ENCODE measurements at places on chromosomes 4 and X.

DNA sequence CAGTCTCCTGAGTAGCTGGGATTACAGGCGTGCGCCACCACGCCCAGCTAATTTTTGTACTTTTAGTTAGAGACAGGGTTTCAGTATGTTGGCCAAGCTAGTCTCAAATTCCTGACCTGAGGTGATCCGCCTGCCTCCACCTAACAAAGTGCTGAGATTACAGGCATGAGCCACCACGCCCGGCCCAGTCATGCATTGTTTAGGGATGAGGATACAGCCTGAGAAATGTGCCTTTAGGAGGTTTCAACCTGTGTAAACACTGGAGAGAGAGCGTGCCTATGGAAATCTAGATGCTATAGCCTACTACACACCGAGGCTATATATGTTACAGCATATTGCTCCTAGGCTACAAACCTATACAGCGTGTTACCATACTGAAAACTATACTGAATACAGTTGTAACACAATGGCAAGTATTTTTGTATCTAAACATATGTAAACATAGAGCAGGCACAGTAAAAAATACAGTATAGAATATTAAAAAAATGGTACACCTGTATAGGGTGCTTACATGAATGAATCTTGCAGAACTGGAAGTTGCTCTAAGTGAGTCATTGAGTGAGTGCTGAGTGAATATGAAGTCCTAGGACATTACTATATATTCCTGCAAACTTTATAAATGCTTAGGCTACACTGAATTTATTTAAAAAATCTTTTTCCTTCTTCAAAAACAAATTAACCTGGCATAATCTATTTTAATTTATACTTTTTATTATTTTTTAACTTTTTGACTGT lies 588.2 kb upstream of the ADGRL3 start:
- no peak for DNase-seq

- DNase-seq, result no peak
These were observed 116.4 kb downstream of the PWWP3B start for GRCh38 chrX:106284431-106285025.

DNA sequence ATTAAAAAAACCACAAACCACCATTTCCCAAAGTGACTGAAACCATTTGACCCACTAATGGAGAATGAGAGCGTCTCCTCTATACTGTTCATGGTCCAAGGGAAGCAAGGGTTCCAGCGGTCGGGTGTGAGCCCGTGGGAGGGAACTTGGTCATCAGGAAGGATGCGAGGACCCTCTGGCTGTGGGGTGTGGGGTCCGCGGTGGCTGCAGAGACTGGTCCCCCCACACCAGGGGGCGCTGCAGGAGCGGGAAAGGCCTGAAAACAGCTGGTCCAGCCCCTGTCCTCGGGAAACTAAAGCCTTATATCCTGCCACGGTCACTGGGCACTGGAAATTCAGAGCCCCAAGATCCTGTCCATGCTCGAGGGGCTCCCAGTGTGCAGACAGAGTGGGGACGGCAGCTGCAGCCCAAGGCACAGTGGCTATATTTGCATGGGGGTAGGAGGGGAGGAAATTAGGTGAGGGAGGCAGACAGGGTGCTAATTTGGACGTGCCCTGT lies 4.3 kb downstream of the BLOC1S4 start:
- DNase-seq, result peak; percentile 71

DNA sequence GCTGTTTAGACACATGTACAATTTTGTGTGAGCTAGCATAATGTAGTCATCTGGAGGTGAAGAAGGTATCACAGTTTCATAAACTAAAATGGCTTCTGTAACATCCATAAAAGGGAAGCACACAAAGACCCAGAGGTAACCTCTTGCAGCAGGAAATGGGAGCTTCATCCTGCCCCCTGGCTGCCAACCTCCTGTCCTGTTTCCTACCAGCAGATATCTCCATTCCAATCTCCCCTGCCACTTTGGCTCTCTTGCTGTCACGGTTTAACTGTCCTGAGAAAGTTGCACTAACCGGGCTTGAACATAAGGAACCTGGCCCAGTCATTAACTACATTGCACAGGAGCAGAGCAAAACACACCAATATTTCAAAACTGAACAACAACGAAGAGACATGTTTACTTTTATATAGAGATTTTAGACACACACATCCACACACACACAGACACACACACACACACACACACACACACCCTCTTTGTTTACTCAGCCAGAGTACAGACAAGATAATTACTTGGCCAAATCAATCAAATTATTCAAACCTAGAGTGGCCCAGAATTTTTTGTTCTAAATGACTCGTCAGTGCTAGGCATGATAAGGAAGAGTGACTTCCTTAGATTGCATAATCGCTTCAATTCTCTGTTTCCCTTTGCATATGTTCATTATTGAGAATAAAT lies 24.2 kb downstream of the MID2 start:
- DNase-seq, result no peak

DNA sequence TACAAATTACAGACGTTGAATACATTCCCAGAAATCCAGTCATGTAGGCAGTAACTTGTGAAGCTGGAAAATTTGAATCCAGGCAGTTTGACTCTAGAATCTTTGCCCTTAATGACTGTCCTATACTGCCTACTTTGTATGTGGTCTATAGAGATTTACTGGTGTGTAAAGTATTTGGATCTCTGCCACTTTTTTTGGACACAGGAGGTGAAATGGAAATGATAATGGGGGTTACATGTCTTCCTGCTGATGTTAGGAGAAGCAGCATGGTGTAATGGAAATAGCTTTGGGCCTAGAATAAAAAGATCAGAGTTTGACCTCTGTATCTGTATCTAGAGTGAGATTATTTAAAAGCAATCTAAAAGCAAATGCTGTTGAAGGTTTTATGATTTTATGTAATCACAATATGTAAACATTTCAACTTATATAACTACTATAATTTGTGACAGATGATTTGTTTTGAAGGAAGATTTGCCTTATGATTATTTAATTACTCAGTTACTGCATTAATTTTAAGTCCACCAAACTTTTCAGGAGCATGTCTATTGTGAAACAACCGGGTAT lies 3.3 kb downstream of the COL4A5 start:
- no peak for DNase-seq

DNA sequence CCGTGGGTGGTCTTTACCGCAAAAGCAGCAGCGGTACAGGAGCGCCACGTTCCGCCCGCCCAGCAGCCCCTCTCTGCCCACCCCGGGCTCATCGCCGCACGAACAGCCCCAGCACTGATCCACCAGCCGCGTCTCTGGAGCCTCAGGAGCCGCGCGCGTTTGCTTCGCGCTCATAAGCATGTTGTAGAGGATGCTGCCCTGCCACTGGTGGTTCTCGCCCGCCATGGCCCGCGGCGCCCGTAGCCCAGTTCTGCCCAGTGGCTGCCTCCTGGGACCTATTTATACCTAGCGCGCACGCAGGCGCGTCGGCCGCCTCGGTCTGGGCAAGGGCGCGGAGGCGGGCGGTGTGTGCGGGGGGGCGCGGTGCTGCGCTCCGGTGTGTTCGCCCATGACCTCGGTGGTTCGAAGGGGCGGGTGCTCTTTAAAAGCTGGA lies at the start of gene NR0B1:
NR0B1 (minus strand) TSS at position 252 of the 433 bp plus-strand sequence; CDS start at position 225, 27 bp downstream.
- DNase-seq, result no peak

GRCh38 chr4:70938086-70938485 lies 35.9 kb downstream of the MOB1B start:
- DNase-seq, result no peak

DNA sequence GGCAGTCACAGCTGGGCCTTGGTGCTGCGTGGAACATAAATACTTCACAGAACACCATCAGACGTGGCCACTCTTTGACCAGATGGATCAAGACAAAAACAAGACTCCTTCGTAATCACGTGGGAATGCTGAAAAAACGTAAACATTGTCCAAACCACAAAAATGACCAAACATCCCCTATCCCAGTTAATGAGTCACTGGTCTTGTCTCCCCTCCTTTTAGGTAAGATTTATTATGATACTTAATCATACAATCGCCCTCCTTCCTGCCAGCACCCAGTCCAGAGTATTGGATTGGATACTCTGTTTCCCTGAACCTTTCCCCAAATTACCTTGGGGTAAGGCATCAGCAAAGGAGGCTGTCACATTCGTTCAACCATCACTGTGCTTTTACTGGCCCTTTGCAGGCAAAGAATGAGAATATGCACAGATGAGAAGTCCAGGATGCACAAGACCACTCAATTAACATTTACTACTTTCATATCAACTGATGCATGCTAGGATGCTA lies 601 bp upstream of the TCEANC start:
- DNase-seq, result no peak

DNA sequence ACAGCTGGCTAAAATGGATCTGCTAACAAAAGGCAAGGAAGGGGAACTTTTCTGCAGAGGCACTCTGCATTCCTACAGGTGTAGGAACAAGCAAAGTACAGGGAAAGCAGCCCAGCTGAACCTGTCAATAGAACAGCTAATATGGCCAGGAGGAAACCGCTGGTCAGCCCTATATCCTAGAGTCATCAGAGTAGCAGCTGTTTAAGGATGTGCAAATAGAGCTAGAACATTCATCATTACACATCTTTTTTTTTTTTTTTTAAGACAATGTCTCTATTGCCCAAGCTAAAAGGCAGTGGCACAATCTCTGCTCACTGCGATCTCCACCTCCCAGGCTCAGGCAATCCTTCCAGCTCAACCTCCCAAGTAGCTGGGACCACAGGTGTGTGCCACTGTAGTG lies 163.0 kb downstream of the BTC start:
- no peak for DNase-seq

GRCh38 chrX:48533165-48533564 lies 6.3 kb upstream of the TBC1D25 start:
- DNase-seq, result no peak

DNA sequence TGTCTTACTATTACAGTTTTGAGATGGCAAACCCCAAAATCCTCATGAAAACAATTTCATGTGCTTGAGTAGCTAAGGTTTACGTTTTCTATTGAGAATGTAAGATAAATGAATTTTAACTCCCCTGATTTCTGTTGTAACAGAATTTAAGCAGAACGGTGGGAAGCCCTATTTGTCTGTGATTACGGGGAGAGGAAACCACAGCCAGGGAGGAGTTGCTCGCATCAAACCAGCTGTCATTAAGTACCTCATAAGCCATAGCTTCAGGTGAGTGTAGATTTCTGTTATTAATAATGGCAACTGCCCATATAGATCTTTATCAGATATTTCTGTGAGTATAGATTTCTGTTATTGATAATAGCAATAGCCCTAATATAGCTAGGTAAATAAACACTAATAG lies 44.2 kb upstream of the RHOH start:
- no peak for DNase-seq

DNA sequence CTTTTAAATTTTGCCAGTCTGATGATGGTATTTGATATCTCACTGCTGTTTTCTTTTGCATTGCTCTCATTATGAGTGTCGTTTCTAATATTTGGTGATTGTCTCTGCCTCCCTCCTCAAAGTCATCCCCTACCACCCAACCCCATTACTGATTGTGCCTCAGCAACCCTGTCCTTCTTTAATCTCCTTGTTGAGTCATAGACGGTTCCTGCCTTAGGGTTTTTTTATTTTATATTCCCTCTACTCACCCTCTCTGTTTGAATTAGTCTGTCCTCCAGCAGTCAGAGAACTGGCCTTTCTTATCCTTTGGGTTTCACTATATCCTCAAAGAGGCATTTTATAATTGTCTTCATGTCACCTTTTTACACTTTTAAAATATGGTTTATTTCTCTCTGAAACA lies 409.3 kb upstream of the CPEB2 start:
- no peak for DNase-seq

DNA sequence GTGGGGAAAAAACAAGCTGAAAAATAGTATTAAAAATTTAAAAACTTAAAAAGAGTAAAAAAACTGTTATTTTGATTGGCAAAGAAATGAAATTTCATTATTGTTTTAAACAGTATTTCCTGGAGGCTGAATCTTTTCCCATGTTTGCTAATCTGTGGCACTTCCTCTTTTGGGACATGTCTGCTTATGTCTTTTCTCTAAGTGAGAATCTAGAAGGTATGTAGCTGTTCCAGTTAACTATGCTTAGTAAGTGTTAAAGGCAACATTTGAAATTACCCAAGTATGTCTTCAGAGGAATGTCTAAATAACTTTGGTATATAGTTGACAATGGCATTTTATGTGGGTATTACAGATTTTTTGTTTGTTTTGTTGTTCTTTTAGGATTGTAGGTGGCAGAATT lies 81.6 kb upstream of the TBC1D9 start:
- no peak for DNase-seq

DNA sequence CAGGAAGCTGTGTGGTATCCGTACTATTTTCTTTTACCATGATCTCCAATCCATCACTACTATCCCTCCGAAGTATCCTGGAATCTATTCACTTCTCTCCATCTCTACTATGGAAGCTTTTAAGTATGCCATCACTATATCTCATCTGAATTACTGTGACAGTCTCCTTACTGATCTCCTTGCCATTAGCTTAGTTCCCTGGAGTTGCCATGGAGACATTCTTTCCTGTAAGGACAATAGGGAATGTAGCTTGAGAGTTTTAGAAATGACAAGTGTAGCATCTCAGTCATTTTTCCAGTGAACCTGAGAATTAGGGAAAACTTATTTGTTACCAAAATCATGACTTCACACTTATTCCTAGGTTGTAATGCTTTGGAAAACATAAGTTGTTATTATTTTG lies 86.3 kb downstream of the HPGD start:
- DNase-seq, result no peak

- no peak for DNase-seq
These were observed 22.8 kb downstream of the GUF1 start for GRCh38 chr4:44701037-44701436.

GRCh38 chr4:101199507-101200285 lies 147.6 kb downstream of the PPP3CA start:
- DNase-seq, result no peak

DNA sequence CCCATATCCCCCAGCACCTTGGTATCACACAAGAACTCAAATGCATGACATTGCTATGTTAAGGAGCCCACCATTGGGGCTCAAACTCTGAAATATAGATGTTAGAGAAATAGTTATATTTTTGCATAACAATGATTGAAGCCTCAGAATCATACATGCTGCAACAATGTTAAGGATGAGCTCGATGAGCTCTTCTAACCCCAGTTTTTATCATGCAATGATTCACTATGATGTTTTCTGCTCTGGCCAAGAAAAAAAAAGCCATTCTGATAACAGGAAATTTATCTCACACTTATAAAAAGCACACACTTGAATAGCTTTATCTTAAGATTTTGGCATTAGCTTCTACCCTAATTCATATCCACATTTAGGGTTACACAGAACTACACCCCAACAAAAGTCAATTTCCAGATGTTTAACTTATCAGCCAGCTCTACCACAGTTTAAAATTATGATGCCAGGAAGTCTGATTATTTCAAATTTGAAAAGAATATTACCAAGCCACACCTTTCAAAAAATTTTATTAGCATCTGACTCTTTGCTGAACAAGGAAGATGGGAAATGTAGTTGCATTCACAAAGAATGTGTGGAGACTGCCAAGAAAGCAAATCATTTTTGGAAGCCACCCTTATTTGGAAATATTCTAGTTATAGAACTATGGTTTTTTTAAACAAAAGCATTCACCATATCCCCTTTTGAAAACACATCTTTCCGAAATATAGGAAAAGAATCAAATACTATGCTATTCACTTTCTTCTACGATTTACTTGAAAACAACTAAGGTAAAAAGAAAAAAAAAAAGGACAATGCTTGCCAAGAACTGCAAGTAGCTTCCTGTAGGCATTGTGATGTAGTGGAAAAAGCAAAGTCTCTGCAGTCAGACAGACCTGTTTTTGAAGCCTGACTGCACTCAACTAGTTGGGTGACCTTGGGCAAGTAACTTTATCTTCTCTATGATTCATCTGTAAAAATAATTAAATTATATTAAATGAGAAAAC lies 100.8 kb upstream of the PLS3 start:
- no peak for DNase-seq

All from stimulated activated CD4-positive, alpha-beta T cell treated with anti-CD3 and anti-CD28 coated beads, Interleukin-1b, Interleukin-23, amount 100 ng/mL, for 24 hours (primary cell).